ENCODE measurements at places on chromosomes 11 and 22.

- DNase-seq = no peak
Measured at GRCh38 chr22:46064228-46064965, 85.9 kb upstream of the PPARA start.

DNA sequence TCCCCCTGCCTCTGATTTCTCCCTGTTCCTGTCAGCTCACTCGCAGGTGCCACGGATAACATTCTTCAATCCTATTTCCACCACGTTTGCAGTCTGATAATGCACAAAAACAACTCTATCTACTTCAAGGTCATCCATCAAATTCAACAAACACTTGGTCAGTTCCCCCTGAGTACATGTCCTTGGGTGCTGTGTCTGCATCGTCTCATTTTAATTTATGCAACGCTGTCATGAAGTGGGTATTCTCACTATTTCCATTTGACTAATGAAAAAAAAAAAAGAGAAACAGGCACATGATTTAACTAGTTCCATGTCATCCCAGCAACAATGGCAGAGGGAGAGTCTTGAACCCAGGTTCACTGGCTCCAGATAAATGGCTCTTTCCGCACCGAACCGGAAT lies 262.6 kb downstream of the LARGE1 start:
- DNase-seq = no peak

DNA sequence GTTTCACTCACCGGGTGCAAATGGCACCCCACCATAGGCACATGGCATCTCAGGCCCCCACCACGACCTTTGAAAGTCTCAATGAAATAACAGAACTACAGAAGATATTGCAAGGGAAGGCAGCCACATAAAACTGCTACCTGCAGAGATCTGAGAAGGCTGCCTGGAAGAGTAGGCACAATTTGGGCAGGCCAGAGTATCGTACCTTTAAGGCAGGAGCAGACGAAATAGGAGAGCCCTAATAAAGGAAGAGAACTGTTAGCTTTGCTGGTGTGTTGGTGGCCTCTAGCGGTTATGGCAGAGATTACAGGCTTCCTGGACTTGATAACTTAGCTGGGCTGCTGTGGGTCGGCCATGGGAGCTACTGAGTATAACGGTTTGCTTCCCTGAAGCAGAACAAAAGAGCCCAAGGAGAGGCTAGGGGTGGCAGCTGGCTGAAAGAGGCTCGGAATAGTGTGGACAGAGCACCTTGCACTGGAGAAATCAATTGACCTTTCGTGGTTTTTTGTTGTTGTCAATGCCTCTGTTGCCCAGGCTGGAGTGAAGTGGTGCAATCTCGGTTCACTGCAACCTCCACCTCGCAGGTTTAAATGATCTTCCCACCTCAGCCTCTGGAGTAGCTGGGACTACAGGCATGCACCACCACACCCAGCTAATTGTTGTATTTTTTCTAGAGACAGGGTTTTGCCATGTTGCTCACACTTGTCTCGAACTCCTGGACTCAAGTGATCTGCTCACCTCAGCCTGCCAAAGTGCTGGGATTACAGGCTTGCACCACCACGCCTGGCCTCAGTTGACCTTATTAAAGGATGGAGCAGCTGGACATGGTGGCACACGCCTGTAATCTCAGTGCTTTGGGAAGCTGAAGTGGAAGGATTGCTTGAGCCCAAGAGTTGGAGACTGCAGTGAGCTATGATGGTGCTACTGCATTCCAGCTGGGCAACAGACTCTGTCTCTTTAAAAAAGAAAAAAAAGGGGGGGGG lies 4.8 kb downstream of the SDF2L1 start:
- peak; percentile 79 for DNase-seq

- no peak for DNase-seq
Measured at GRCh38 chr11:64447831-64448598, 89.1 kb downstream of the RPS6KA4 start.

DNA sequence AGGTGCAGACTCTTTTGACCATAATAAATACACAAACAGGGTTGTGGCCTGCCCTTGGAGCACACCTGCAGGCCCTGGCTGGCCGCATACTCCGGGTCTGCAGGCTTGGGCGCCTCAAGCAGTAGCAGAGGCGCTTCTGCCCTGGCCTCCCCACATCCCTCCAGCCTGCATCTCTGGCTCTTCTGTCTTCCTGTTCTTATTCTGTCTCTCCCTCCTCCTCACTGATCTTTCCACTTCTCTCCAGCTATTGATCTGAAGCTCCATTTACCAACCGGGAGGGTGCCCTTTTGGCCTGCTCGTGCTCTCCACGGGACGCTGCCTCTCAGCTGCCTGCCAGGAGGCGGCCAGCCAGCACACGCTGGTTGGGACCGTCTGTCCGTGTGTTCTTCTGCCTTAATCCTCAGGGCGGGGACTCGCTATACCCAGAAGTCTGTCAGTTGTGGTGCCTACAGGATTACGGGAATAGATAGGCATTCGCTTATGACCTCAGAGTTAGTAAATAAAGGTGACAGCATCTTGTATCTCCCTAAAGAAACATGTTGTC lies 5.2 kb downstream of the UPB1 start:
- no peak for DNase-seq

DNA sequence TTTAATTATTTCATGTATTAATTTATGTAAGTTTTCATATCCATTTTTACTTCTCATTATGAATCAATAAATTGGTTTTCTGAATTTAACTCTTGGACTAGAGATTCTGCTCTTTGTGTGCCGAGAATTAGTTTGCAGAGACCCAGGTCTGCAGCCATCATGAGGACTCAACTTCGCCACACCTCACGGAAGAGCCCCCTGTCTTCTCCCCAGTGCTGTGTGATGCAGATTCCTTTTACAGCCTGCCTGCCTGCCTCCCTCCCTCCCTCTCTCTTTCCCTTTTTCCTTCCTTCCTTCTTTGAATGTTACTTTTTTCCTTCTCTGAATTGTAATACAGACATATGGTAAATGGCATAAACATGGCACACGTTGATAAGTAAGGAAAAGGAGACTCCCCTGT lies 947.7 kb downstream of the TBC1D22A start:
- DNase-seq = no peak

- DNase-seq = no peak
Measured at GRCh38 chr11:101867951-101868350, 46.9 kb upstream of the CEP126 start.

DNA sequence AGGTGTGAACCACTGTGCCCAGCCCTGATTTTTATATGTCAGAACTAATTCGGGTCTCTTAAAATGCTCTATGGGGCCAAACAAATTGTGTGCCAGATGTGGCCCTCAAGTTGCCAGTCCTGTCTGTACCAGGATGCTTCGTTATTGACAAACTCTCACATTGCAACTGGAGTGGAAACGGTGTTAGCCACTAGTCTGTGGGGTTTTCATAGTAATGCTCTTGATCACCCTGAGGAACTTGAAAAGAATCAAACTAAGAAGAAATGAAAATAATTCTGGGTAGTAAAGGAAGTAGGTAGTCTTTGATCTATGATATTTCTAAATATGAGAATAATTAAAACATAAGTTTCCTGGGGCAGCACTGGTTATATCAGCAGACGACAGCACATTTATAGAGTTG lies 67.3 kb upstream of the ADSL start:
- DNase-seq = no peak

- DNase-seq = no peak
Measured at GRCh38 chr22:45877036-45877380, 100.0 kb downstream of the WNT7B start.

DNA sequence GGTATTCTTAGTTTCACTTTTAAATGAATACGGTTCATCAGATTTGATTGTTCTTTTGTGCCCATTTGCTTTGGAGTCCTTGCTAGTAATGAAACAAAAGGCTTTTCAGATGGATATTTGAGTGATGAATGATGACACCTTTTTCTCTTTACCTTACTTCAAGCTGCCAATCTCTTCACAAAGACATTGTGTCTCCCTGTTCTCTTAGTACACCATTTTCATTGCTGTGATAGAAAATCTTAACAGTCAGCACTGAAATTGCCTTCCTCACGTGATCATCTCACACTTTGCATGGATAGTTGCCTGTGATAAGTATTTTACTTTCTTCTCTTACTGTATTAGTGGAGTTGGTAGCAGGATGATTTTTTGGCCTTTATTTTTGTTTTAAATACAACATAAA lies 396.6 kb downstream of the NELL1 start:
- DNase-seq = no peak

DNA sequence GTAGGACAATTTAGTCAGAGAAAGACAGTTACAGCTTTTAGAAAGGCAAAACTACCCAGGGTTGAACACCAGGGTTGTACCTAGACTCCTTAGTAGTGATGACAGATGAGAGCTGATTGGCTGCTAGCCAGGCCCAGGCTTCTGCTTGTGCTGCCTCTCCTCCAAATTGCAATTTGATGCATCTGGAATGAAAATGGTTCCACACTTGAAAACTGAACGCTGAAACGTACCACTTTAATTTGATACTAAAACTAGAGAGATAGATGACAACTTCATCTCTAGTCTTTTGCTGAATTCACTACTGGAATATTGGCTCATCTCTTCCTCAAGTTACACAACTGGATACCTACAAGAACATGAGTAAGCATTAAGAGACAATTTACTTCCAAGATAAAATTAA lies 19.2 kb upstream of the FNBP4 start:
- DNase-seq = no peak

DNA sequence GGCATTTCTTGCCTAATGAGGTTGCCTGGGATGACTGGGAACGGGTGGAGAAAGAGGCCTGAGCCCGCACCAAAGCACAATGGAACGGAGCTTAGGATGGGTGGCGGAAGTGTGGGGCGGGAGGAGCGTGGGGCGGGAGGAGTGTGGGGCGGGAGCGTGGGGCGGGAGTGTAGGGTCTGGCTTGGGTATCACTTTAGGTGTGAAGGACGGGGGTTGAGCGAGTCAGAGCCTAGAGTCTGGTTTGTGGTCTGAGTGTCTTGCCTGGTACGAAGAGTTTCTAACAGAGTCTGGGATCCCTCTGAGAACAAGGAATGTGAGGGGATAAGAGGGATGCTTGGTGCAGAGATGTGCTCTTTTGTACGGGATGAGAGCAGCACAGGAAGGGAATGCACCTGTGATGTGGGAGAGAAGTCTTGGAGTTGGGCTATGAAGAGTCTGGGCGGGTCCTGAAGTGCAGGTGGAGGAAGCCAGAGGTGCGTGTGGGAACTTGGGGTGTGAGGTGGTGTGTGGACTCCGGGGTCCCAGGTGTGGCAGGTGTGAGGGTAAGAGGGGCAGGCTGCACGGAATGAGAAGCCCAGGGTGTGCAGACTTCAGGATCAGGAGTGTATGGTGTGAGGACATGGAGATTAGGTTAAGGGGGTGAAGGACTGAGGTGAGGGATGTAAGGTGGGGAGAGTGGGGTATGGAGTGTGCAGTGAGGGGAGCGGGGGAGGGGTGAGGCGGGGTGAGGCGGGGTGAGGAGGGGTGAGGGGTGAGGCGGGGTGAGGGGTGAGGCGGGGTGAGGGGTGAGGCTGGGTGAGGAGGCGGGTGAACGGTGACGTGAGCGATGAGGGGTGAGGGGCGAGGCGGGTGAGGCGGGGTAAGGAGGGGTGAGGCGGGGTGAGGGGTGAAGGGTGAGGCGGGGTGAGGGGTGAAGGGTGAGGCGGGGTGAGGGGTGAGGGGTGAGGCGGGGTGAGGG lies 1.0 kb downstream of the SYCE3 start:
- no peak for DNase-seq

GRCh38 chr11:36400766-36401455 lies 104.8 kb downstream of the PRR5L start:
- DNase-seq = no peak

DNA sequence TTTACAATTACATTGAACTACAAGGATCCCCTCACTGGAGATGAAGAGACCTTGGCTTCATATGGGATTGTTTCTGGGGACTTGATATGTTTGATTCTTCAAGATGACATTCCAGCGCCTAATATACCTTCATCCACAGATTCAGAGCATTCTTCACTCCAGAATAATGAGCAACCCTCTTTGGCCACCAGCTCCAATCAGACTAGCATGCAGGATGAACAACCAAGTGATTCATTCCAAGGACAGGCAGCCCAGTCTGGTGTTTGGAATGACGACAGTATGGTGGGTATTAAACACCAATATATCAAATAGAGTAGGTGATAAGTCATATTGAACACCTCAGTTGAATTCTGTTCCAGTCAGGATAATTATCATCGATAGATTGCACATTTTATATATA lies 4.4 kb downstream of the FBXO7 start:
- no peak for DNase-seq

DNA sequence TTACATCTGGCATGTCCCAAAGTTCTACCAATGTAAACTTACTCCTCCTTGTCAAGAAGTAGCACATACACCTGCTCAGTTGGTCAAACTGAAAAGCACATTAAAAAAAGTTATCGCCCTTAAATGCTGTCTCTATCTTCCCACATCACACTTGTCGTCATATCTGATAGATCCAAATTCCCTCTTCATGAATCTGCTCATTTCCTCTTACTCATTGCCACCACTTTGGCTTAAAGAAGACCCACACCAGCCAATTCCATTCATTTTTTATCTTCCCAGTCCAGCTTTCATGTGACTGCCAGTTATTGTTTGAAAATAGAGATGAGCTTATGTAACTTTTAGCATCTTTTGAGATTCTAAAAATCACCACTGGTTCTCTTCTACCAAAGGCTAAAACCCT lies 305.9 kb upstream of the MTNR1B start:
- DNase-seq = no peak

- DNase-seq = no peak
Measured at GRCh38 chr11:116485425-116485824, 287.4 kb downstream of the BUD13 start.

- no peak for DNase-seq
Measured at GRCh38 chr11:129314371-129314770, 61.3 kb upstream of the BARX2 start.

DNA sequence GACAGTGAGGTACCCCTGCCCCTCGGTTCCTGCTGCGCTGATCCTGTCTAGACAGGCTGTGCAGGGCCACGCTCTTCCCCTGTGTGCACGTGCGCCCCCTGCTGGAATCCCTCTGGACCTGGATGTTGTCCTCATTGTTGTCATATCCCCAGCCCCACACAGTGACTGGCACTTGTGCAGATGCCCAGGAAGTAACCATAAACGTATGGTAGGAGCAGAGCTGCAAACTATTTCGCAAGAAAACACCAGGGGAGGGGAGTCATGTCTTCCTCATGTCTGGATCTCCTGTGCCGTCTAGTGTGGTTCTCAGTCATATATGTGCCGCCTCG lies 114.7 kb downstream of the CRYBB2 start:
- DNase-seq = peak; percentile 73

GRCh38 chr11:123519055-123519796 lies 89.2 kb downstream of the GRAMD1B start:
- DNase-seq = no peak

GRCh38 chr22:27804470-27805297 lies 3.1 kb upstream of the MN1 start:
- DNase-seq = peak; percentile 82

- DNase-seq = no peak
Measured at GRCh38 chr11:102883141-102883540, 8.4 kb upstream of the MMP12 start.

DNA sequence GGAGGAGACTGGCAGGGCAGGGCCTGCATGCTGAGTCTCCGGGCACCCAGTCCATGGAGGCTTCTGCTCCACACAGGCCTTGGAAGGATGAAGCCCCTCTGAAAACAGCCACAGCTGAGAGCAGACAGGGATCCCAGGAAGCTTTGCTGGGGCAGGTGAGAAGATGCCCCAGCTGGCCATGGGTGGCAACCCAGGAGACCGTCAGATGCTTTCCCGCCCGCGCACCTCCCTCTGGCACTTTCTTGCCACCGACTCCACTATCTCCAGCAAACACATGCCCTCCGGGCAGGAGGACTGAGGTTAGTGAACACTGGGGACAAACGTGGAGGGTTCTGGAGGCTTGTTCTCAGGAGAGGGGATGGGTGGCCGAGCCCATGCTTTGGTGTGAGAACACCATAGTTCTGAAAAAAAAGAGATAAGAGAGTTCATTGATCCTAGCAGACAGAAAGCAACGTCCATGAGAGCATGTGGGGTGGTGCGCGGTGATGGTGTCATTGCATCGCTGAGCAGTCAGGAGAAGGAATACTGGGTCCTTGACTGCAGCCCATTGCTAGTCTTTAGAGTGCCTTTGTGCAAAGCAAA lies 2.3 kb downstream of the C1QTNF6 start:
- no peak for DNase-seq
